ENCODE measurements at places on chromosomes 5 and 9.

- DNase-seq: no peak
Measured at GRCh38 chr5:12794476-12795332, 890.5 kb upstream of the CTNND2 start.

DNA sequence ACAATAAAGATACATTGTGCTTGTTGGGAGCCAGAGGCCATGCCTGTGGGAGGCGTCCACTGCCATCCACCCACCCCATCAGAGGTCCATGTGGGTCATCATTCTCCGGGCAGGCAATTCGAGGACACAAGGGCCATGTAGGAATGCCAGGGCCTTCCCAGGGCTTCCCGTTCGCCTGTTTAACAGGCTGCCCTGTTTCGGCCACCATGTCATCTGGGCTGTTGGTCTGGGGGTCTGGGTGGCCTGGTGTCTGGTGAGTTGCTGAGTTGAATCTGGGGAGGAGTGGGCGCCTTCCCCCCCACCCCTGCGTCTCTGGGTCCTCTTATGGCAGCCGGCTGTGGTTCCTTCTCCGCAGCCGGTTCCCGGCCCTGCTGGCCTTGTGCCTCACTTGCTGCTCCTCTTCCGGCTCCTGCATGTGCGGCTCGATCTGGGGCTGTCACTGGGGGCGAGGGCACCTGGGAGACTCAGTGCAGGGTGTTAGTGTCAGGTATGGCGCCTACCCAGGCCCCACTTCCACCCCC lies 117.4 kb downstream of the WNK2 start:
- DNase-seq: no peak

- DNase-seq: peak; percentile 47
Measured at GRCh38 chr9:111621895-111622480, 9.1 kb upstream of the DNAJC25 start.

GRCh38 chr9:14838701-14839100 lies 71.5 kb downstream of the FREM1 start:
- DNase-seq: no peak

DNA sequence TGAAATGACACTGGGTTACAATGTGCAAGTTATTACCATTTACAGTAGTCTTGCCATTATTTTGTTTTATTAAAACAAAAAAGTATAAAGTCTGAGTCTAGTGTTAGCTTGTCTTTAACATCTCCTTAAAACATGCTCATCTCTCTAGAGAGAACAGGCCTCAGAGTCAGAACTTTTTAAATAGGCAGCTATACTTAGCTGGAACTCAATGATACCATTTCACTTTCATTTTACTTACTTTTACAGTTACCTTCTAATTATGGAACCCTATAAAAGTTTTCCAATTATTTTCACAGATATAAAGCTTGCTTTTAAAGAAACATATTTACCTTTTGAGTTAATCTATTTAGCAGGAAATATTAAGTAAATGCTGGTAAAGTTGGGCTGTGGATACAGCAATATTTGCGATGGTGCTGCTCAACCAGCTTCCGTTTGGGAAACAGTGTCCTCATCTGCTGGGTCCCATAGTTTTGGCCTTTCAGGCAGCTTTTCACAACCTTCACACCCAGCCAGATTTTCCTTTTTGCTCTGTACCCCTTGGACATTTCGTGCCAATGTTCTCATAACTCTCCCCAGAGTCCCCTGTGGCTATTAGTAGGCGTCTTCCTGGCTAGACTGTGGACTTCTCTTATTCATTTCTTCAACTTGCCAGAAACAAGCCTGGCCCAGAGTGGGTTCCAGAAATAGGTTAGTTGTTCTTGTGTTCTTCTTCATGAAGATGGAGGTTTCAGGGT lies 36.3 kb upstream of the UBTD2 start:
- peak; percentile 15 for DNase-seq

- no peak for DNase-seq
Measured at GRCh38 chr5:175711472-175712312, 53.8 kb downstream of the HRH2 start.

- DNase-seq: no peak
Measured at GRCh38 chr5:178490935-178491652, 99.1 kb downstream of the COL23A1 start.

GRCh38 chr5:168368854-168369253 lies 77.4 kb downstream of the WWC1 start:
- no peak for DNase-seq

DNA sequence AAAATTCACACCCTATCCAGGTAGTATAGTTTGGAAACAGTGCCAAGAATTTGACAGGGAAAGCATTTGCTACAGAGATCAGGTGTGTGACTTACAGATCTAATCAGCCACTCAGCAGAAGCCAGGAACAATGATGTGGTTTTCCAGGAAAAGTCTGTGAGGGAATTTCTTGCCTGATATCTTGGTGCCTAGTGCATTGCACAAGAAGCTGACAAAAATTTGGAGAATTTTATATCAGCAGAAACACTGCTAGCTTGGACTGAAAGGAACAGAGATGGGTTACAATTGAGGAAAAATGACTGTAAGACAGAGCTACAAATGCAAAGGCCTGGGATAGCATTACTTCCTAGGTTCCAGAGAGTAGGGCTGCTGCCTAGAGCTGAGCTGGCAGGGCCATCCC lies 658.1 kb upstream of the CHD1 start:
- DNase-seq: no peak

GRCh38 chr5:9544056-9544455 lies 1.8 kb downstream of the SEMA5A start:
- no peak for DNase-seq

GRCh38 chr9:7186175-7186574 lies 428.4 kb downstream of the KDM4C start:
- DNase-seq: peak; percentile 12

DNA sequence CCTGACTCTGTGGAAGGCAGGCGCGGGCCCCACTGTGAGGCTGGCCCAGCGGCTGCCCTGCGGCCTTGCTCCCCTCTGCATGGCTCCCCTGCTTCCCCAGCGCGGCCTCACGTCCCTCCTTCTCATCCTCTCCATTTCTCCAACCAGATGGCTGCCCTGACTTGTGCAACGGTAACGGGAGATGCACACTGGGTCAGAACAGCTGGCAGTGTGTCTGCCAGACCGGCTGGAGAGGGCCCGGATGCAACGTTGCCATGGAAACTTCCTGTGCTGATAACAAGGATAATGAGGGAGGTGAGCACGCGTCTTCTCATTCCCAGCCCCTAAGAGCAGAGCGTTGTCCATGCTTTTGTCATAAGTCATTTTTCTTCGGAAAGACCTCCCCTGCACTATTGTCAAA lies 129.0 kb upstream of the WWC1 start:
- DNase-seq: no peak

GRCh38 chr5:54518818-54519508 lies 1.4 kb downstream of the SNX18 start:
- DNase-seq: no peak

GRCh38 chr5:150122158-150122510 lies 33.5 kb downstream of the PDGFRB start:
- no peak for DNase-seq

DNA sequence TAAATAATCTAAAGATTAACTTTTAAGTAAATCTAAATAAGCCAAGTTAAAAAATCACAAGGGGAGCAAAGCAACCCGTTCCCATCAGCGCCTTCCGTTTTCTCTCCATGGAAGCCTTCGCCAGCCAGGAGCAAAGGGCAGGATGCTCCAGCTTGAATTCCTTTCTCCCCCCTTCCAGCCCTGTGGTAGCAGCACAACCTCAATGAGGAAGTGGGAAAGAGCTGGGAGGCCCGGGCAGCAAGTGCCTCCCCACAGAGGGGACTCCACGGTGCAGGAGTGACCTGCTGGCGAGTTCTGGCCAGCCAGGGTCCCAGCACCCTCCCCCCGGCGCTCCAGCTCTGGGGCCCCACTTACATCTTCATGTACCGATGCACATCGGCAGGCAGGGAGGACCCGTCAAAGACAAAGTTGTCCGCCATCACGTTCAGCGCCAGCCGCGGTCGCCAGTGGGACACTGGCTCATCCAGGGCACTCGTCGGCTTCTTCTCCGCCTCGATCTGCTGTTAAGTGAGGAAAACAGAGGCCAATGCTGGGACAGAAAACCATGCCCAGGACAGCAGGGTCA lies 6.3 kb downstream of the CLPTM1L start:
- no peak for DNase-seq

DNA sequence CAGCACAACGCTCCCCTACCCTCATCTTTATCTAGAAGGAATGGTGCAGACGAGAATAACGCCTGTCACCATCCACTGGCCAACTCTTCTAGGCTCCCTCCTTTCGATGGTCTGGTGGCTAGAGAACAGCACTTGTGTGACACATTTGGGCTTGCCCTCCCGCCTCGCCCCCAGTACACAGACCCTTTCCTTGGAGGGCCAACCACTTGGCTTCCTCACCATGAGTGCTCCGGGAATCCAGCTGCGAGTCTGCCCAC lies 1.4 kb downstream of the GNAQ start:
- no peak for DNase-seq

DNA sequence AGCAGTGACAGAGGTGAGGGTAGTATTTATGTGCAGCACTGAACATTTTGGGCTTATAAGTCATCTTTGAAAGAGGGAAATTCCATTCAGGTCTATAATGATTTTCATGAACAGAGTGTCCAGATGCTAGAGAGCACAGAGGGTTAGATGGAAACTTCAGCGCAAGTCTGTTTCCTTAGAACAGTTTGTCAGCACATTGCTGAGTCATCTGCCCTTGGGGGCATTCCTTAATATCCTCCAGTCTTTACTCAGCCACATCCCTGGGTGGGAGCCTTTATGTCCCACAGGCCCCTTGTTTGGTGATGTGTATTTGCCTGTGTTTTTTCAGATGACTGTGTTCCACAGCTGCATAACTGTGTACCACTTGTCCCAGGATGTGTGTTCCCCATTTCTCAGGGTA lies 138.5 kb upstream of the S1PR3 start:
- peak; percentile 91 for DNase-seq

- DNase-seq: no peak
Measured at GRCh38 chr5:6443326-6443725, 5.3 kb upstream of the UBE2QL1 start.

GRCh38 chr9:101022704-101023103 lies 5.8 kb upstream of the PLPPR1 start:
- DNase-seq: no peak

GRCh38 chr9:88722753-88723152 lies 187.8 kb downstream of the NXNL2 start:
- peak; percentile 35 for DNase-seq

DNA sequence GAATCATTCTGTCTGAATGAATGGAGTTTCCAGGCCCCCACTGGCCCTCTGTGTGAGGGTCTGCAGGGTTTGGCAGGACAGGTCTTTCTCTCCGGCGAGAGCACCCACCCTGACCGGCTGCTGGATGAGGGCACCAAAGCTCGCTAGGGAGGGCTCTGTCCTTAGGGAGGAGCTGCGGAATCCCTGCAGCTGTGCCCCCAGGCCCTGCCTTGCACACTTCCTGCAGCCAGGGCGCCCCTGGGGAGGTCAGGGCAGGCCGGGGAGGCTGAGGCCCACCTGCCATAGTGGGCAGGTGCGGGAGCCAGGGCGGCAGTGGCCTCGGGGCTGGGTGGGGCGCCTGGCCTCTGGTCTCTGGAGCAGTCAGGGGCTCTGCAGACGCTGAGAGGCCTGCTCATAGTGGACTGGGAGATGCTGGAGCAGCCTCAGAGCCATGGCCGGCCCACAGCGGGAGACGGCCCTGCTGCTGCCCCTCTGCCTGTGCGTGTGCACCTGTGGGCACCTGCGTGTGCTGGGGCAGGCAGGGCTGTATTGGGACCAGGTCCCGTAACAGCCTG lies 36.1 kb downstream of the EXOC3 start:
- DNase-seq: no peak

- no peak for DNase-seq
Measured at GRCh38 chr5:1830571-1831228, 29.5 kb downstream of the NDUFS6 start.

DNA sequence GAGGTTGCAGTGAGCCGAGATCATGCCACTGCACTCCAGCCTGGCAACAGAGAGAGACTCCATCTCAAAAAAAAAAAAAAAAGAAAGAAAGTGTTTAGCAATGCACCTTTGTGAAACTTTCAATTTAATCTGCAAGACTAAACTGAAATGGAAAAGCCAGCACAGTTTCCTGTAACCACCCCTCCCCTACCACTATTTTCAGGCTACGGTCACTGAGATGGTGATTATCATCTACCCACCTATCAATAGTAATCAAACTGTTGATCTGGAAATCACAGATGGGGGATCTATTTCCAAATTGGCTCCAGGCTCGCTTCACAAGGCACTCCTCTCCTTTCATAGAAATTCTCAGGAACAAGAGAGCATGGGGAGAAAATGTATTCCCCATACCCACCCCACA lies 30.6 kb upstream of the IL7R start:
- DNase-seq: no peak

DNA sequence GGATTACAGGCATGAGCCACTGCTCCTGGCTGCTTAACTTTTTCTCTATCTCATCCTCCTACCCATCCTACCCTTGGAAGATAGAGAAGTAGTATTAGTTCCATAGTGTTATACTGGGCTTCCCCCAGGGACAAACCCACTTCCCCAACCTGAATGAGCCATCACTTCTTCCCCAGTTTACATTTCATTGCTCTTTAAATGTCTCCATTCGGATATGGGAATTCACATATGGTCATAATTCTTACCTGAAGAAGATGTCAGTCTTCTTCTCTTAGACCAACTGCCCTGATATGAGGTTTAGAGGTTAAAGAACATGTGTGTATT lies 1.9 kb downstream of the CD274 start:
- DNase-seq: no peak

DNA sequence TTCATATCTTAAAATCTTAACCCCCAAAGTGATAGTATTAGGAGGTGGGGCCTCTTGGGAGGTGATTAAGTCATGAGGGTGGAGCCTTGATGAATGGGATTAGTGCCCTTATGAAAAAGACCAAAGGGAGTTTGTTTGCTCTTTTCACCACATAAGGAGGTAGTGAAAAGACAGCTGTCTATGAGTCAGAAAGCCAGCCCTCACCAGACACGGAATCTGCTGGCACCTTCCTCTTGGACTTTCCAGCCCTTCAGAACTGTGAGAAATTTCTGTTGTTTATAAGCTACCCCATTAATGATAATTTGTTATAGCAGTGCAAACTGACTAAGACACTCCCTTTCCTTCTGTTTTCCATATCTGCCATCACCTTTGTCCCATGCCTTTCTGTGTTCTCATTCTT lies 20.8 kb downstream of the IFNB1 start:
- peak; percentile 18 for DNase-seq

DNA sequence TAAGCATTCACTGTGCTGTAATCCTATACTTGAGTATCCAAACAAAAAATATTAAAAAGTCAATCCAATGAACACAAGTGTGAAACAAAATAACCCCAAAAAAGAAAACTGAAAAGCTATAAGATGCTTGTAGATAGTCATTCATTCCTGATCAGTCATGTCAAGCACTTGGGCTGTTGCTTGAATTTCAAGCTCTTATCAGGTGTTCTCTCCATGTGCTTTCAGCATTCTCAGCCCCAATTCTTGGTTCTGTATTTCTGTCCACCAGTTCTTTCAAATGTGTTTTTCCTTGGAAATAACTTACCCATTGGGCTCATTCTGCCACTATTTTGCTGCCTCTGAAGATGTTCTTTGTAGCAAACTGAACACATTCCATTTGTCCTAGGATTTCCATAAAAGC lies 4.7 kb downstream of the ZFAND5 start:
- no peak for DNase-seq

GRCh38 chr9:136520053-136520540 lies 25.8 kb downstream of the NOTCH1 start:
- DNase-seq: no peak

- DNase-seq: no peak
Measured at GRCh38 chr9:135394699-135395645, 84.6 kb upstream of the PPP1R26 start.

- no peak for DNase-seq
Measured at GRCh38 chr5:142364251-142365145, 39.7 kb upstream of the SPRY4 start.

GRCh38 chr9:107983762-107984161 lies 494.2 kb upstream of the KLF4 start:
- DNase-seq: peak; percentile 44

GRCh38 chr5:138032028-138032571 lies 779 bp downstream of the FAM13B start:
- DNase-seq: peak; percentile 22

Data from fibroblast of skin of scalp (primary cell).